ENCODE measurements at places on chromosomes 2 and 18.
A peak's percentile ranks its signal among the peaks of the same experiment; 100 is the strongest.

DNA sequence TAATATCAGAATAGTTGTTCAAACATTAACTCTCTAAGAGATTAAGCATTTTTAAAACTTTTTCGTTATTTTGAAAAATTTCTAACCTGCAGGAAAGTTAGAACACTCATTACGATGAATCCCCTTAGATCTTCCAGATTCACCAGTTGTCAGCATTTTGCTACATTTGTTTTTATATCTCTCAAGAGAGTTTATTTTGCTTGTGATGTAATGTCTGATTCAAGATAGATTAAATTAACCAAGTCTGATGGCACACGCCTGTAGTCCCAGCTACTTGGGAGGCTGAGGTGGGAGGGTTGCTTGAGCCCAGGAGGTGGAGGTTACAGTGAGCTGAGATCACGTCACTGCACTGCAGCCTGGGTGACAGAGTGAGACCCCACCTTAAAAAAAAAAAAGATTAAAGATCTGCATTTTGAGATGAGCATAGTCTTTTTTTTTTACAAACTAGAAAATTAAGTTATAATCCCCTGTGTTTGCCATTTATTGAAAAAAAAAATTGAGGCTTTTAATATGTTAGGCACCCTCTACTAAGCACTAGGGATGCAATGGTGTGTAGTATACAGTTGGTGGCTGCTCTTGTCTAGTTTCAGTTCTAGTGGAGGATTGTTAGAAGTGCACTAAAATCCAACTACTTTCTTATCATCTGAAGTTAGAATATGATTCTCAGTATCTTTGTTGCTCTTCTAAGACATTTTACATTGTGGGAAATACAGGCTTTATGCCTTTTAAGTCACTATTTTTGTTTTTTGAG, 20.9 kb downstream of the RAB10 start:
- DNase-seq: no peak

DNA sequence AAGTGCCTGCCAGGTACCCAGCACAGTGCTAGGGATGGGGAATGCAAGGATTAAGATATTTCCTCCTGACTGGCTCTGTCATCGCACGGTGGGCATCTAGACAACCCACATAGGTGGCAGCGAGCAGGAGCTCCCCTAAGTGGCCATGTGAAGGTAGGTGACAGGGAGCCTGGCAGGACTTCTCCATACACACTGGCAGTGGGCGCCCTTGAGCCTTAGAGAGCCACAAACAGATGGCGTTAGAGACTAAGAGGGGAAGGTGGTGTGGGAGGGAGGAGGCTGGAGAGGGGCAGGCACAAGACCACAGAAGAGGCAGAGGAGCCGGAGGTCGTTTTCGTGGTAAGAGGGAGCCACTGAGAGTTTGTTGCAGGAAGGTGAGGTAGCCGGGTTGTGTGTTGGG, 15.2 kb downstream of the PRELID3A start:
- no peak for DNase-seq

GRCh38 chr2:131115752-131116151, 10.6 kb downstream of the PLEKHB2 start:
- no peak for DNase-seq

GRCh38 chr2:6384341-6384740, 481.4 kb downstream of the CMPK2 start:
- DNase-seq: no peak

- no peak for DNase-seq
Observed at GRCh38 chr2:218585541-218585940, 16.9 kb downstream of the CNOT9 start.

- DNase-seq: peak; percentile 86
Observed at GRCh38 chr2:97697252-97698235, 15.8 kb upstream of the ZAP70 start.

GRCh38 chr18:10006311-10006893, 92.6 kb downstream of the VAPA start:
- DNase-seq: no peak

GRCh38 chr18:32072321-32072720, 19.4 kb upstream of the RNF138 start:
- no peak for DNase-seq

DNA sequence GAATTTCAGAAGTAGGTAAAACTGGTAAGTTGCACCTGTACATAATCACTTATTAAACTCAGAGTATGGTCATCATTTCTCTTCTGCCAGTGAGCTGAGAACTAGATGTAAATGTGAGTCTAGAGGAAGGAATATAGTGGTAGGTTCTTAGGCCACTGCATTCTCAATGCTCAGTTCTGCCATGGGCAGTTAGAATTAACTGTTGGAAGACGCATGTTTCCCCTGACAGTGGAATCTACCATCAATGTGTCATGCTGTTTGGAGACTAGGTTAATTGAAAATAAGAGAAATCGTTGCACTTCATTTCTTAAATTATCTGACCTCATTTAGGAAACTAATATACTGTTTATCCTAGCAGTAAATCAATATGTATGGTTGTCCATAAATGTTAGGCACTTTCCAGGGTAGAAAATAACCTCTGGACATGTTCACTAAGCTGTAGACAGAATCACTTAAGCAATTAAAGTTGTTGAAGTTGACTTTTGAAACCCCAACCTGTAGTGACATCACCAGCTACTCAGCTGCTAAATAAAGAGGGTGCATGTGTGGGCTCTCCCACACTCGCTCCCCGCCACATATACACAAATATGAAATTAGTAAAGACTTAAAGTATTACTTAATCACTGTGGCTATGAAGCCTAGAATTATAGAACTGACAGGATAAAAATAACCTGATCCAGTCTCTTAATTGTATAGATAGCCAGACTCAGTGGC, 91.5 kb upstream of the NOSTRIN start:
- no peak for DNase-seq

GRCh38 chr2:110960954-110961353, 159.8 kb upstream of the BCL2L11 start:
- DNase-seq: no peak

- no peak for DNase-seq
Observed at GRCh38 chr2:30443081-30443480, 4.0 kb upstream of the LCLAT1 start.

DNA sequence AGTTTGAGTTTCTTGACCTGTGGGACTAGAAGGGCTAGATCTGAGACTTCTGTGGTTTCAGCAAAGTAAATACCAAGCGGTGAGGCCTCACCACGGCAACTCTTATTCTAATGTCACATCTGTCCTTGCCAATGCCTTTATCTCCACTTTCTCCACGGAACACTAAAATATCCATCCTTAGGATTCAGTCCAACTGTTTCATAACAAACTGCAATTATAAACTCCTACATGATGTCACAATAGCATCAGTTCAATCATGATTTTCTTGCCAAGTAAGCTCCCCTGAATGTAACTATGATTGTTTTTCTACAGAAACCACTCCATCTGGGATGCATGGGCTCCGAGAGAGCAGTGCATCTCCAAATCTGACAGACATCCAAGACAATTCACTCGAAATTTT, 79.6 kb downstream of the LRATD1 start:
- no peak for DNase-seq

- no peak for DNase-seq
Observed at GRCh38 chr2:142796161-142796560, 81.3 kb upstream of the KYNU start.

- DNase-seq: no peak
Observed at GRCh38 chr2:162230761-162231160, 12.5 kb downstream of the FAP start.

DNA sequence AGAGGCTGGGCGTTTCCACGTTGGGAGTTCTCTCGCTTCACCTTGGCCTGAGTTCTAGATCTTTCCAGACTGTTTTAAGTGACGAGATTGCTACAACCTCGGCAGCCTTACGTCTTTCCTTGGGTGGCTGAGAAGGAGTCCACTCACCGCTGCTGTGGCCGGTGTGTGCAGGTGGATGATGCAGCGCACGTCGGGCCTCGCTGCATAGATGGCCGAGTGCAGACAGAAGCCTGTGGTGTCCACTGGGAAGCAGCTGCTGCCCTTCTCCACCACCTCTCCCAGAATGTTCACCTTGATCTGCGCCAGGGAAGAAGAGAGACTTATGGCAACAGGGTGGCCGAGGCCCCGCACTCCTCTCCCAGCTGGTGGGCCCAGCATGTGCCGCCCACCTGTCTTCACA, 75.7 kb downstream of the ADD2 start:
- no peak for DNase-seq

DNA sequence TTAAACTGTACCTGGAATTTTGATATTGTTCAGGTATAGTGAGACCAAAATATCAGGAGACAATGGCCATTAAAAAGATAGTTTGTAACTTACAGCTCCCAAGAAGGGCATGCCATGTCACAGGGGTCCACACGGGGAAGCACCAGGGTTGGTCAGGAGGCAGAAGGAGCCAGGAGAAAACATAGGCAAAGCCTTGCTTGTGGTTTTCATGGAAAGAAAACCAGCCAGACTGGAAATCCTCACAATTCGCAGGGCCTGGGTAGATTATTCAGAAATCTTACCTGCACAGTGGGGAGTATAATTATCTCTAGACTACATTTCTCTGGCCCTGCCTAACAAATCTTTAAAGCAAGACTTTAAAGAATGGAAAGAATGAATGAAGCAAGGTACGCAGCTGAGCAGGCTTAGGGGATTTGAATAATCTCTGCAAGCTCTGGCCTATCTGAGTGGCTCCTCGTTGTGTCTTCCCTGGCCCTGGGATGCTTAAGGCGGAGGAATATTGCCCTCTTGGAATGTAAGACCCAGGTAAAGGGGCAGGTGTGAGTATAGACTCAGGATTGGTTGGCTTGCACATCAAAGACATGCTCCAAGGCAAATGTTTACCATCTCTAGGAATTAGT, 66.9 kb upstream of the CDC42EP3 start:
- DNase-seq: no peak

DNA sequence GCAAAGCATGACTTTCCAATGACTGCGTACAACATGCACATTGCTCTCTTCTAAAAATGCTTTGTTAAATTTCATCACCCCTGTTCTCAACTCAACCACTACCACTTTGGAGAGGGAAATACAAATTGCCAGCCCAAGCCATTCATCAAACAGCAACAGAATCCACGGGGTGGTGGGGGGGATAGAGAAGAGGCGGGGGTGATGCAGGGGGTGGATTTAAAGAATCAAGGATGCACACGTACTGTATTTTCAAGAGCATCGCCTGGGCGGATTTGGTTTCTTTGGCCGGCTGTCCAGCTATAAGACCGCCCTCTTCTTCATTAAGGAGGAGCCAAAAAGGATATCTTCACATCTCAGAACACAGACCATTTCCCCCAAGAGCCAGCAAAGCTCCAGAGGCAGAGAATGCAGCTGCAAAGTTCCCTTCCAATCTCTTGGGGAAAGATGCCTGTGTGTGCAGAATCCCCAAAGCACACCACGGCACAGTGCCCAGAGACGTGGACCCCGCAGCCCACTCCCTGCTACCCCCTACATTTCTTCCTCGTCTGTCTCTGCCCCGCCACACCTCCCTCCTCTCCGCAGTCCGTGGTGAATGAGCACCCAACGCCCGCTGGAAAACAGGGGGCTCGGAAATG, 977 bp downstream of the SLC8A1 start:
- peak; percentile 66 for DNase-seq

- DNase-seq: no peak
Observed at GRCh38 chr2:27991146-27991545, 100.6 kb downstream of the BABAM2 start.

DNA sequence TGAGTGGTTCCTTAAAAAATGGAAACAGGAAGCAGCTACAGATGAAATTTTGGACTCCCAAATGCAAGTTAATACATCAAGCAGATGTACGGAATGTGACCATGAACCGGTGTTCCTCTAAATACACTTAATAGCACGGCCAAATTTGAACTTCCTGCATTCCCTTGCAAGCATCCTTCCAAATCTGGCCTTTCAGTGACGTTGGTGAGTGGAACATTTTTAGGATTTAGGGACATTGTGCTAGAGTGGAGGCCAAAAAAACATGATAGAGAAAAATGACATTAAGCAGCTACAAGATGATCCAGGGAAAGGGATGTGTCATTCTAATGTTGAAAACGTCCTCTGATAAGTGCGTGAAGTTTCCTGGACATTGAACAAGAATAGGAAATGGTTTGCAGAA, 62.1 kb downstream of the CTAGE1 start:
- DNase-seq: no peak

GRCh38 chr18:61850756-61851155, 42.1 kb downstream of the RNF152 start:
- DNase-seq: no peak

GRCh38 chr18:12318857-12319256, 10.8 kb downstream of the TUBB6 start:
- no peak for DNase-seq

- DNase-seq: no peak
Observed at GRCh38 chr2:100983684-100984310, 18.3 kb upstream of the RPL31 start.

- DNase-seq: peak; percentile 9
Observed at GRCh38 chr18:64678048-64678447, 529.2 kb upstream of the LINC00305 start.

- DNase-seq: no peak
Observed at GRCh38 chr2:180016937-180017336, 9.8 kb upstream of the CWC22 start.

DNA sequence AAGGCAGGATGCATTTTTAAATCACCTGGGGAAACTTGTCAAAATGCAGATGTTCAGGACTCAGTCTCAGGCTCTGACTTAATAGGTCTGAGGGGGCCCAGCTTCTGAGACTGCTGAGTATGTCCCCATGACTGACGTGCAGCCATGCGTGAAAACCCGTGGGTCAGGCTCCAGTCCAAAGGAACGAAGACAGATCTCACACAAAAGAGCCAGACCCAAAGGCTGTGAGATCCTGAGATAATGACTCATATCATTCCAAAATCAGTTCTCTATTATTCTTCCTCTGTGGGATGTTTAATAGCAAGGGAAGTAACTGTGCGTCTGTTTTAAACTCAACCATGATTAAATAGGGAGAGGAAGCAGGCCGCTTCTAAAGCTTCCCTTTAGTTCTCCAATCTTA, 107.4 kb upstream of the ACAA2 start:
- DNase-seq: no peak

DNA sequence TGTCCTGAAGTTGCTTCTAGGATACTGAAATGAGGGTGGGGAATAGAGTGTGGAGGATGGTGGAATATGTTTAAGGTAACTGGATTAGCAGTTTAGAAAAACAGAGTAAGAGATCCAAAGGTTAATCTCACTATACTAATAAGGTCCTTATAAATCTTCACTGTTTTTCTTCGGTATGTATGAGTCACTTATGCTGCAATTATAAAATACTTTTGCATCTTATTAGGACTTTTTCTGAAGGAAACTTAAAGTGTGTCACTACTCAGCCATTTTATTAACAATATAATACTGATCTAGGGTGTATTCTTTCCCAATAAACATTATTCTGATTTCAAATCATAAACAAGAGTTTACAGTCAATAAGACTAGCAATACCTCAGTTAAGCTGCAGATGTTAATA, 182.3 kb downstream of the ZNF521 start:
- no peak for DNase-seq

GRCh38 chr2:3195641-3196476, 181.8 kb downstream of the EIPR1 start:
- DNase-seq: no peak

DNA sequence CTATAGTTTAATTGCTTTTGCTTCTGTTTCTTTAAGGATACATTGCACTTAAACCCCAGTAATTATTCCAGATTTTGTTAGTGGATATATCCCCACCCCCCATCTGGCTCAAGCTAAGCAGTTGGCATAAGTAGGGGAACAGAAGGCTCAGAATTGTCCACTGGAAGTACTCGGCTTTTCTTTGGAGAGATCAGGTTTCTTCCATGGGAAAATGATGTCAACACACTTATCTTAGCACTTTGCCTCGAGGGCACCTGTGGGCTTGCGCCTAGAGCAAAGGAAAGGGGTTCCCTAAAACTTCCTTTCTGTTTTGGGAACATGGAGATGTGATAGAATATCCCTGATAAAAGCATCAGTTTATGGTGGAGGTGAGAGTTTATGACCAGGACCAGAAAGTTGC, 130.6 kb downstream of the FMNL2 start:
- no peak for DNase-seq
